Lung (tissue), 17 donors: ENCODE measurements at places on chromosomes 4 and X. TPM values are rescaled to one million over a fixed set of nuclear protein-coding genes. Genes with fewer than 3 reads are reported as not detected.

TAPT1 gene
- 13.8 TPM for polyA plus RNA-seq

TMEM175 gene
- polyA plus RNA-seq, result 43.7 TPM

DUSP21 gene
- polyA plus RNA-seq, result not detected

SPACA5 gene
- polyA plus RNA-seq, result not detected
